ENCODE measurements at places on chromosomes 6 and 20. TPM values are rescaled to one million over a fixed set of nuclear protein-coding genes. Genes with fewer than 3 reads are reported as not detected.

DACT2 gene
- not detected for total RNA-seq

SLC12A5 gene
- 0.75 TPM for total RNA-seq

PDCD2 gene
- 101 TPM for total RNA-seq

DNA sequence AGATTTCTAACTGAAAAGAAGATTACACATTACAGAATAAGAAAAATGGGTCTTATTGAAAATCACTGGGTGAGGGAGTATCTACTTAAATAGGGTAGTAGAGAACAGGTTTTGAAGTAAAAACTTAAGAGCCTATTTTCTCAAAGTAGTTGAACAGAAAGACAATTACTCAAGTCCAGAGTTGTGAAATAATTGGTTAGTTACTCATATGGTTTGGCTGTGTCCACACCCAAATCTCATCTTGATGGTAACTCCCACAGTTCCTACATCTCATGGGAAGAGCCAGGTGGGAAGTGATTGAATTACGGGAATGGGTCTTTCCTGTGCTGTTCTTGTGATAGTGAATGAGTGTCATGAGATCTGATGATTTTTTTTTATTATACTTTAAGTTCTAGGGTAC is 1035.3 kb upstream of the GJE1 start:
- peak; percentile 30 for DNase-seq

ADGB gene
- not detected for total RNA-seq

GRCh38 chr20:709423-709822 is 33.8 kb upstream of the SCRT2 start:
- peak; percentile 5 for DNase-seq

DNA sequence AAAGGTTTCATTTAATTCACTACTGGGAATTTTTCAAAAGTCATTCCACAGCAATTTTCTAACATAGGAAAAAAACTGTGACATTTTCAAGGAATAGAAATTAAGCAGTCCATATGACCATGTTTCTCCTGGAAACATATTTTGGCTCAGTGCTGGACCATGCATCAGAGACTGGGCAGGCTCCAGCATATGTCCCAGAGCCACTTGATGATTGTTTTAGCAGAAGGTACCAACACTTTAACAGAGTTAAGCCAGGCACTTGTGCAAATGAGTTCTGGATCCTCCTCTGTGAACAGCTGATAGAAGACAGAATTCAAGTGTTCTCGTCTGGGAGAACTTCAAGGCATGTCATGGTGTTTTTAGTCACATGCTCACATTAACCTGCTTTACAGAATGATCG is 516.3 kb downstream of the COL12A1 start:
- no peak for DNase-seq
